ENCODE measurements at places on chromosomes 4 and X. TPM values are rescaled to one million over a fixed set of nuclear protein-coding genes. Genes with fewer than 3 reads are reported as not detected.

BTC gene
- 2.9 TPM for polyA plus RNA-seq

- DNase-seq: no peak
Observed at GRCh38 chrX:21781525-21781924, 23.6 kb upstream of the SMPX start.

DNA sequence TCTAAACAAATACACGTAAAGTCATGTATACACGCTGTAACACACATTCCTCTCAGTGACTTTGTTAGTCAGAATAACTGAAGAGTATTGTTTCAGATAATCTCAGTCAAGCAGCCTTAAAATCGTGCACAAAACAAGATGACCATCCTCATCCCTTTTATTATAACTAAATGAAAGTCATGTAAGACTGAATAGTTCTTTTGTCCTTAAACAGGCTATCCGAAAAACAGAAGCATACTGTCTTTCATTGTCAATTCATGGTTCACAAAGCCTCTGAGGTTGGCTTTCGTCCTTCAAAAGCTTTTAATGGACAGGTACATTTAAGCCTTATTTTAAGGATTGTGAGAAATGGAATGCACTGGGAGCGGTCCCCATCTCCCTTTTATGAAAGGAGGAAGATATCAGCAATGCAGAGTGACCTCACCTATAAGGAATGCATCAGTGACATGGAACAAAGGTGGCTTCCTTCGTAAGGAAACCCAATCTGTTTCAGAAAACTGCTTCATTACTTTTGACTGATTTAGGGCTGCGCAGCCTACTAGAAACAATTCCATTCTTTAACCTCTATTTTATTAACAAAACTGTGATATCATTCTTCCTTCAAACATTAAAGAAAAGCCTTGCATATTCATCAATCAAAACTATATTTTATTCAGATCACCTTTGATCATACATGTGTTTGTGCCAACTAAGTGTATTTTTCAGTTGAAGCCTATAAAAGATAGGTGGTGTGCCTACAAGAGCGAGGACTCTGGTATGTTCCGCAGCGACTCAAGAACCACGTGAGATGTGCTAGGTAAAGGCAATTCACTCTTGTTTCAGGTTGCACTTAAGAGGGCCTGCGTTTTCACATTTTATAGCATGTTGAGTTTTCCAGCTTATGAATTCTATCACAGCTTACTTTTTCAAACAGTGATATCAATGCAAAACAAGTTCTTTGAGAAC is 19.2 kb downstream of the SH3RF1 start:
- DNase-seq: no peak

PRR32 gene
- 168 TPM for polyA plus RNA-seq

PUDP gene
- polyA plus RNA-seq: 34.7 TPM
